ENCODE measurements at places on chromosomes 12 and 14.
A peak's percentile ranks its signal among the peaks of the same experiment; 100 is the strongest.

DNA sequence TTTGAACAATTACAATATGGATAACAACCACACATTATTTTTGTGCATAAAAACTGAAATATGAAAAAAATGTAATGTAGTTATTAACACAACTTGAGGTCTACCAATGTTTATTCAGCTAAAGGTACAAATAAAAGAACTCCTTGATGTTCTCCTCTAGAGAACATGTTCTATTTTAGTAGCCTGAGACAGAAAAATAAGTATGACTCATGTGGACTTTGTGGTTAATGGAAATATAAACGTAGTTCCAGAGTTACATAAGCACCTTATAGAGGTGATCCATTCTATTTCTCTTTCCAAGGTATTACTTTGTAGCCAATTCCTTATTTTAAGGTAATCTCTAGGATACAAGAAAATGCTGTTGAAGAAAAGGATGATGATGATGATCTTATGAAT lies 25.7 kb downstream of the ALKBH1 start:
- no peak for DNase-seq

- peak; percentile 47 for DNase-seq
These were observed 96.3 kb upstream of the NAV3 start for GRCh38 chr12:77734214-77734883.

DNA sequence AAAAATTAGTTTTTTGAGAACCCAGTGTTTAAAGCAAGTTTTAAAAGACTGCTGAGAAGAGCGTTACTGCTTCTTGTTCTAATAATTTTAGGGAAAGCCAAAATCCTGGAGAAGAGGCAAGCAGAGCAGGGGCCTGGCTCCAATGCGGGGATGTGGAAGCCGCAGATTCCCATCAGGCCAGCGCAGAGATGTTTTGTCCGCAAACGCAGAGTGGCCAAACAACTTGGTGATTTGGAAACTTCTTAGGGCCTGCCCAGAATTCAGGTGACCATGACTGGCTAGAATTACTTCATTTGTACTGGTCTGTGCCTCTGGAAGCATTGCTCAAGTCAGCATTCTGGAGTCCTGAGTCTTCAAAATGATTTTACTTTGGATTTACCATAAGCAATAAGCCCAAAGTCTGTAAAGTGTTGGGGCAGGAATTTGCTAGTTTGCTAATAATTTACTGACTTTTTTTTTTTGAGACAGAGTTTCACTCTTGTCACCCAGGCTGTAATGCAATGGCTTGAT lies 208.4 kb downstream of the PPM1H start:
- no peak for DNase-seq

DNA sequence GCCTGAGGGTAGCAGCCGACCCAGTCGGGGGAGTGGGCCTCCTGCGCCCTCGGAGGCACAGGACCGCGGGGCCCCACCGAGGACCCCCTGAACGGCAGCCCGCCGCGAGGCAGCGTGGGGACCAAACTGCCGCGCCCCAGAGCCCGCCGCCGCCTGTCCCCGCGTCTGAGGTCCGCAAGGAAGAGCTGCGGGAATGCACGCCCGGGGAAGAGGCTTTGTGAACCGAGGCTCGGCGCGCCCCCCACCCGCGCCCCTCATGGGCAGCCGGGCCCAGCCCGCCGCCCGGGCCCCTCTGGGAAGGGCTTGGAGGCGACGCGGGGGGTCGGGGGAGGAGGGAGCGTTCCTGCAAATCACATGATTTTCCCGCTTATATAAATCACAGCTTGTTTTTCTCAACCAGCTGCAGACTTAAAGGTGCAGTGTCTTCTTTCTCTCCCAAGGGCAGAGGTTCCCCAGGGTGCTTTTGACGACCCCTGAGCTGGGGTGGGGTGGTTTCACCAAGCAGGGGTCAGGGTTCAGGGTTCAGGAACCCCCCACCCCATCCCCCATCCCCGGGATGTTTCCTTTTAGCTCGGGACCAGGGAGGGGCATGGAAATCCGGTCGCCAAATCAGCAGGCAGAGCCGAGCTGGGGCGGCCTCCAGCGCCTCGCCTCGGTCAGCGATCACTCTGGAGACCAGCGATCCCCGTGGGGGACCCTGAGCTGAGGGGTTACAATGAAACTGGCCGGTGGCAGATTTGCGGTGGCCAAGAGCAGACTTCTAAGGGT lies 44.7 kb upstream of the ATP23 start:
- no peak for DNase-seq

DNA sequence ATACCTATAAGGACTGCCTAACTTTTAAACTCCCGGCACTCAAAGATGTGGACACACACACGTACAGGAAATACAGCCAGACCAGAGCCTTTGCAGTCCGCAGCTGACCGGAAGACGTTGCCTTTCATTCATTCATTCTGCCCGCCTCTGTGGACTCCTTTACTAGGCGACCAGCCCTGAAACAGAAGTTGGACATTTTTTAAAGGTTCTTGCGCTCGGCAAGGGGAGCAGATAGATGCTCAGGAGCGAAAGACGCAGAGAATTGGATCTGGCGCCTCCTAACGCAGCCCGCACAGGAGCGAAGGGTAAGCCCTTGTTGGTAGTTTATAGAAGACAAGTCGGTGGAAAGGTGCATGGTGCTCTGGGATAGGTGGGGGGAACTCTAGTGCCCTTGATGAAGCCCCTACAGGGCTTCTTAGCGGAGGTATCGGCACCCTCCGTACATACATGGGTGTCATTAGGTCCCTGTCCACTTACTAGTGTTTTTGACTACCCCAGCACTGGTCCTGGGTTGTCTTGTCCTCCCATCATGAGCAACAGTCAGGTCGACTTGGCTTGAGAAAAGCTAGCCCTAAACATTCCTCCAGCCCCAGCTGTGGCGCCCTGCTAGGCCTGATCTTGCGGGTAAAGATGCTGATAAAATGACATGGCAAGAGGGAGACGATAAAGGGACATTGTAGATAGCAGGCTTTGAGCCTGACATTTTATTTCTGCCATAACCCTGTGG lies at the start of gene KDM2B:
KDM2B (minus strand) TSS at position 65 of the 727 bp plus-strand sequence. CDS start 112 bp downstream, outside the sequence.
- no peak for DNase-seq

DNA sequence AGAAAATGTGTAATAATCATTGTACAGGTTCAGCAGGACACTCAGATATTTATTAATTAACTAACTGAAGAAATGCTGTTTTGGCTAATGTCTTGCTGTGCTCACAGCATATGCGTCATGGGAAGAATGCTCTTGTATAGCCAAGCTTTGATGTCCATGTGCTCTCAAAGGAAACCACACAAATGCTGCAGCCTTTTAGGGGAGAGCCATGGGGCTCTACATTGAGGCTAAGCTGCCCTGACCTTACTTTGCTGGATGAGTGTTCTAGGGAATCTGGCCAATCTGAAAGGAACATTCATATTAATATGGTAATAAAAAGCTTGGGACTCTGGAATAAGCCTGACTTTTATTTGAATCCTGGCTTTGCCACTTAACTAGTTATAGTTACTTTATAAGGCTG lies 9.5 kb upstream of the CRADD start:
- DNase-seq = no peak

GRCh38 chr12:126700096-126700495 lies 1566.9 kb upstream of the TMEM132C start:
- DNase-seq = no peak

GRCh38 chr14:35944847-35945246 lies 118.7 kb downstream of the BRMS1L start:
- no peak for DNase-seq

Measured in GM04503 (cell line).